ENCODE measurements at places on chromosomes 5 and 9. TPM values are rescaled to one million over a fixed set of nuclear protein-coding genes. Genes with fewer than 3 reads are reported as not detected.

Gene ENTPD8
- not detected for total RNA-seq

Gene FAM153A
- 0.56 TPM for total RNA-seq

Gene CDKN2B
- total RNA-seq, result 10.2 TPM

Gene AIF1L
- total RNA-seq, result 0.58 TPM

Gene SUB1
- 122 TPM for total RNA-seq

Gene PLAC8L1
- not detected for total RNA-seq

Gene SV2C
- under 0.01 TPM for total RNA-seq

Gene GPRIN1
- 1.7 TPM for total RNA-seq

All from regular cardiac myocyte (primary cell).